Pons (tissue), 1 donor: ENCODE measurements at places on chromosomes 1 and 21.

GRCh38 chr1:27101696-27102095 is 53.2 kb downstream of the SLC9A1 start:
- DNase-seq: no peak

DNA sequence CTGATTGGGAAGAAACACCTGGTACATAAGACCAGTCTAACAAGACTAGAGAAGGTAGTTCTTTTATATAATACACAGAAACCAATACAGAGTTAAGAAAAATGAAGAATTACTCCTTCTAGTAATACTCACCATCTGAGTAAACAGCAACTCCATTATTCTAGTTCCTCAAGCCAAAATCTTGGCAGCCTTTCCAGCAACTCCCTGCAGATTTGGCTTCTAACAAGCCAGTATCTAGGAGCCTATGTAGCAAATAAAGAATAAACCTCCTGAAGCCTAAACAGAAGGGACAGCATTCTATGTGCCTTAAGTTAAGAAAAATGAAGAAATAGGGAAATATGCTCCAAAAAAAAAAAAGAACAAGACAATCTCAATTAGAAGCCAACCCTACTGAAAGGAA is 24.5 kb downstream of the ERO1B start:
- no peak for DNase-seq

DNA sequence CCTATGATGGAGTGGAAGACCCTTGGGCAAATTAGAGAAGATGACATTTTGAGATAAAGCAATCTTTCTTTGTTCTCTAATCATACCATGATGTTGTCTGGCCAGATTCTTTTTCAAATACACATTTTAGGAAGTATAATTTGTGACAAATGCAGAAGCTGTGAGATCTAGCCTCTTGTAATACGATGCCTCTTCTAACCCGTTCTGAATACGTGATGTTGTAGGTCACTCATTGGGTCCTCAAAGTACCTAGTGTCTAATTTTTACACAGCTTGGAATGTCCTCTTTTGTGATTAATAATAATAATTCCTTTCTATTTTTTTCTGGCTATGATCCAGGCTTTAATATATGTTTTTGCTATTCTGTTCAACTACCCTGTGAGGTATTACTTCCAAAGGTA is 502.7 kb downstream of the NUF2 start:
- DNase-seq: no peak

GRCh38 chr1:111628153-111628552 is 8.6 kb downstream of the RAP1A start:
- DNase-seq: no peak

- DNase-seq: no peak
Measured at GRCh38 chr21:33011462-33011861, 14.3 kb upstream of the OLIG2 start.

DNA sequence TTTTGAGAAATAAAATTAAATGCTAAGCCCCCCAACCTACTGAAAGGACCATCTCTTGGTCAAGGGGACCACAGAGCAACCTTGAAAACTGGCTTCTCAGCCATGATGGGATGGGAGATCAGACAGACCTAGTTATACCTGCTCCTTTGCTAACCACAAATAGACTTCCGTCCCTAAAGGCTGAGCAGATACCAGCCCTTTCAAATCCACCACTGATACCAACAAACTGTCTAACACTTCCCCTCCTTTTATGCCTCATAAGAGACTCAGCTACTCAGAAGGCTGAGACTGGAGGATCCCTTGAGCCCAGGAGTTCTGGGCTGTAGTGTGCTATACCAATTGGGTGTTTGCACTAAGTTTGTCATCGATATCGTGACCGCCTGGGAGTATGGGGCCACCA is 407.3 kb downstream of the SIPA1L2 start:
- DNase-seq: no peak

- no peak for DNase-seq
Measured at GRCh38 chr1:219359126-219359525, 185.4 kb downstream of the LYPLAL1 start.

GRCh38 chr21:17578876-17579275 is 33.8 kb downstream of the BTG3 start:
- DNase-seq: no peak

DNA sequence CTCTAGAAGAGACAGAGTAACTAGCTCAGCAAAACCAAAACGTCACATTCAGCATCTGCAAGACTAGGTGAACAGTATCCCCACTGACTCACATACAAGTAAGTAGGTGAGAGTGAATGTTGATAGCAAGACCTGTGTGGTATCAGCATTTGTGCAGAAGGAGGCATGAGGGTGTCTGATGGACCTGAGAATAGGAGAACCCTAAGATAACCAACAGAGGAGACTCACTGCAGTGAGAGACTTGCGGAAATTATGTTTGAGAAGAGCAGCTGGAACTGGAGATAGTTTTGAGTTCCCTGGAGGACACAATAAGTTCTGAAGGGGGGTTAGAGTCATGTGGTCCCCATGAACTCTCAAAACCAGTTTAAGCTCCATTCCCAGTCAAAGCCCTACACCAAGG is 59.1 kb downstream of the DYRK1A start:
- no peak for DNase-seq

GRCh38 chr1:206503591-206504362 is 3.6 kb upstream of the RASSF5 start:
- DNase-seq: peak; percentile 46

- no peak for DNase-seq
Measured at GRCh38 chr1:44020464-44020863, 10.8 kb downstream of the SLC6A9 start.

- no peak for DNase-seq
Measured at GRCh38 chr1:200211157-200211556, 183.6 kb downstream of the NR5A2 start.

DNA sequence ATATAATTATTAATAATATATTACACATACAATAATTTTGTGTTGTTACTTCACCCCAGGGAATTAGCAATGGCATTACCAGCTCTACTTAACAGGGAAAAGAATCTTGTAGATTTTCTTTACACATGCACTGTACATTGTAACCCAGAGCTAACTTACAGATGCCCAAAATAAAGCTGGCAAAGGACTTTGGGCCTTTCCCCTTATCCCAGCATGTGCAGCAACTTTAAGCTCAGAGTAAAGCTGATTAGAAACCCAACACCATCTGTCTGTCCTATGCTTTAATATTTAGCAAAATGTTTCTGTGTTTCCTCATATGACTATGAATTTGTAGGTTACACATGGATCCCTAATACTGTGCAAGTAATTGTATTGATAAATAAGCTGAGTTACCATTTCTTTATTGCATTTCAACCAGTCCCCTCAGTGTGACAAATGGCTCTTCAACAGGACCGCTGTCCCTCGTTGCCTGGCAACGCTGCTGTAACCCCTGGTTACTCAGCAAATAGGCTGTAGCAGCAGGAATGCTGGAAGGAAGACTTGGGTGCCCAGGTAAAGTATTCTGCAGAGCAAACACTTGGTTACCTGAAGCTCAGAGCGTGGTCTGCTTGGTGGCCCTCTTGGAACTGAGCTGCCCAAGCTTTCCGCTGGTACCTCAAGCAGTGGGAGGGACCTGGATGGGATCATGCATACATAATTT is at the start of gene USH2A:
Gene USH2A, minus strand, starts transcription at position 628 of the 700 bp plus-strand sequence. CDS start 1,112 bp downstream, outside the sequence.
- no peak for DNase-seq

DNA sequence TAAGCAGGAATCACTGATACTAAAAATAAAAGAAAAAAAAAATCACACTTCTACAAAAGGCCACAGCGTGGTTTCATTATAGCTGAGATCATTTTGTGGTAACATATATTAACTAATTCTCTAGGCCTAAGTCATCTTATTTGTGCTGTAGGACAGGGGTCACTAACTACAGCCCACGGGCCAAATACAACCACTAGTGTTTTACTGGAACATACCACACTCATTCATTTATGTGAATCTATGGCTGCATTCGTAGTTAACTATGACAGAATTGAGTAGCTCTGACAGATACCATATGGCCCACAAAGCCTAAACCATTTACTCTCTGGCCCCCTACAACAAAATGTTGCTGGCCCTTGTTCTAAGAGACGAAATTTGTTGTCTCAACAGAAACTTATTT is 224.4 kb downstream of the VAV3 start:
- no peak for DNase-seq

- DNase-seq: no peak
Measured at GRCh38 chr21:15355066-15355465, 290.3 kb upstream of the NRIP1 start.

- no peak for DNase-seq
Measured at GRCh38 chr1:77506771-77507170, 175.7 kb downstream of the ZZZ3 start.

DNA sequence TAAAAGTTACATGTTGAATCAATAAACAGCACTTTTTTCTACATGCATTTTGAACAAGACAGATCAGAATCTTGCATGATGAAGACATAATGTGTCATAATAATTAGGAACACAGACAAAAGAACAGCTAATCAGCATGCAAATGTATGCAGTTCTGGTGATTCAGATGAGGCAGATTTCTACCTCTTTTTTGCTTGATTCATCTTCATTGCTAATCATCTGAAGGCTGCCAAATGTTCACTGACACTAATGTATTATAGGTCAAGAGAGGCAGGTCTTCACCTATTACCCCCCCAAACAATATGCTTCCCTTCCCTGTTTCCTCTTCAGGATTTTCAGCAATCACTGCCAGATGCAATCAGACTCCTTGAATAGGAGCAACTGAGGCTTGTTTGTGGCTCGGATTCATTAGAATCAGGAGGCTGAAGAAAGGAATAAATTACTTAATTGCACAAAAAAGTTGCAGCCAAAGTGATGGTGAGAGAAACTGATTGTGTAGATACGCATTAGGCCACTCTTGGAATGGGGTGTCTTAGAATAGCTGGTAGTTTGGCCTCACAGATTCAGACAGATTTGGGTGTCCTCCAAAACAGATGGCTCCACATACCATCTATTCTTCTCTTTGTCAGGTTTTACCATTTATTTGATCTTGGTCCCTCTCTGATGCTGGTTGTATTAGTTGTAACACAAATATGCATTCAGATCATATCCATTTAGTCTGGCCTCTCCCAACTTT is 275.4 kb downstream of the RPS6KC1 start:
- DNase-seq: peak; percentile 4

- no peak for DNase-seq
Measured at GRCh38 chr1:228748431-228748830, 13.2 kb downstream of the RHOU start.

DNA sequence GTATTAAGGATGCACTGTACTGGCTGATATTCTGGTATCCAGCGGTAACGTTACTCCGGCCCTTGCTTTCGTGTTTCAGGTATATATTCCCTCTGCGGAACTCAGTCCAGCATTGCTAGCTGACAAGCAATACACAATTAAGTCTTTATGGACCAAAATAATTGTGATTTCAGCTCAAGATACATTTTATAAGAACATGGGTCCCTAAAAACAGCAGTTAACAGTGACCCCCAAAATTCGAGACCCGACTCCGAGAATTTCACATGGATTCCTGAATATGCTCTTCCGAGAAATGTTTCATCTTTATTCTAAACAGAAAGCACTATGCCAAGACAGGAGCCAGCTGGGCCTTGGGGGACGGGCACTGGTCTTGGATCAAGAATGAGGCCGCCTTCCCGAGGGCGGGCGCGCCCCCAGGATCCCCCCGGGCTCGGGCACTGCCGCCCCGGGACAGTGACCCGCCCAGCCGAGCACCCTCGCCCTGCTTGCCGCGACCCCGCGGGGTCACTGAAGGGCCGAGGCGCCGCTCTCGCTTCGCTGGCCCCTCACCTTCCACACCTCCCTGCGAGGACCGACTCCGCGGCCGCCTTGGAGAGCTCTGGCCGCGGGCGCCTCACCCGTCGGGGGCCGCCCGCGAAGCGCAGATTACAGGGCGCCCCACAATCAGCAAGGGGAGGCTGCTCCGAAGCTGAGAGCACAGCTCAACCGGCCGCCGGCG is 610 bp downstream of the SCYL3 start:
- peak; percentile 39 for DNase-seq

DNA sequence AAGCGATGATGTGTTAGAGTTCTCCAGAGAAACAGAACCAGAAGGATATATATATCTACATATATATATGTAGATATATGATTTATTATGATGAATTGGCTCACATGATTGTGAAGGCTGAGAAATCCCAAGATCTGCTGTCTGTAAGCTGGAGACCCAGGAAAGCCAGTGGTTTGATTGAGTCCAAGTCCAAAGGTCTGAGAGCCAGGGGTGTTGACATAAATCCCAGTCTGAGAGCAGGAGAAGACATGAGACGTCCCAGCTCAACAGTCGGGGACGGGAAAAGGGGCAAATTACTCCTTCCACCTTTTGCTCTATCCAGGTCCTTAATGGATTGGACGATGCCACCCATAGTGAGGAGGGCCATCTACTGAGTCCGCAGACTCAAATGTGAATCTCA is 126.6 kb downstream of the PRDM2 start:
- no peak for DNase-seq

DNA sequence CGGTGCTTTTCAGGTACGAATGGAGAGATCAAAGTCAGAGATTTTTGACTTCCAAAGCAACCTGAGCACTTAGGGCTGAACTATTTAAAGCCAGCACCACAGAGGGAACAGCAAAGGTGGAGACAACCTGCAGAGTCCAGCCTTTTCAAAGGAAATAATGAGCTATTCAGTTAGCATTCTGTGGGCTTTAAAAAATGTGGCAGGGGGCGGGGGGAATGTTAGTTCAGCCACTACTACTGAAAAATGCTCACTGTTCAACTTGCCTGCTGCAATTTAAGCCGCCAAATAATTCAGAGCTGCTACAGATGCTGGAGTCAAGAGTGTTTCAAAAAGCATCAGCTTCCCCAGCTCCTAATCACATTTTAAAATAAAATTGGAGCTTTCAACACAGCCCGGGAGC is 473.3 kb upstream of the PLXNA2 start:
- no peak for DNase-seq

DNA sequence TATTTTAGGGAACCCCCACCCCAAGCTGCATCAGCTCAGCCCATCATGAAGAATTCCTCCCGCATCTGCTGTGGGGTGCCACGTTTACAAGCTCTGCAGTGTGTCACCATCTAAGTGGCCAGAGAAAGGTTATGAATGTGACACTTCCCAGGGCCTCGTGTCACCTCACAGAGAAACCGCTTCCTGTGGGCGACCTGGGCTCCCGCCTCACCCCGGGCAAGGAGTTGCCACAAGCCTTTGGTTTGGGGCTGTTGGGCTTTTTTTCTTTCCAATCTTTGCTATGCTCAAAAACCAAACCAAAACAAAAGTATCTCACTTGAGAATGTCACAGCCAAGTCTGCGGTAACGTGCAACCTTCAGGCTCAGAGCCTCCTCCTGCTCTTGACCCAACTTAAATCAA is 82.1 kb upstream of the ARHGEF16 start:
- no peak for DNase-seq

- no peak for DNase-seq
Measured at GRCh38 chr1:94456736-94457135, 38.5 kb downstream of the ABCD3 start.

DNA sequence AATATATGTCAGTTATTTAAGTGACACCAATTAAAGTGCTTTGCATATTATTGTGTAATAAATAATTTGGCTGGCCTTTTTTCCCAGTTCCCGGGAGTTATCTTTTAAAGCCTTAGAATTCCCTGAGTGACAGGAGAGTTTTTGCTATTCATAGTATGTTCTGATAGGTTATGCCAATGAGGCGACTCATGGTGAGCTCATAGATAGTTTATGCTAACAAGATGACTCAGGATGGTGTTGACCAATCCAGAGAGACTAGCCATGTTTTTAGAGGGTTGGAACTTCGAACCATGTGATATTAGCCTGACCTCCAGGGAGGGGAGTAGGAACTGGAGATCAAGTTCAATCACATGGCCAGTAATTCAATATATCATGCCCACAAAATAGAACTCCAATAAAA is 310.8 kb downstream of the USP25 start:
- no peak for DNase-seq
